Inflammatory macrophage treated with lipopolysaccharide for 4 hours (primary cell): ENCODE measurements at places on chromosomes 5 and 9.

DNA sequence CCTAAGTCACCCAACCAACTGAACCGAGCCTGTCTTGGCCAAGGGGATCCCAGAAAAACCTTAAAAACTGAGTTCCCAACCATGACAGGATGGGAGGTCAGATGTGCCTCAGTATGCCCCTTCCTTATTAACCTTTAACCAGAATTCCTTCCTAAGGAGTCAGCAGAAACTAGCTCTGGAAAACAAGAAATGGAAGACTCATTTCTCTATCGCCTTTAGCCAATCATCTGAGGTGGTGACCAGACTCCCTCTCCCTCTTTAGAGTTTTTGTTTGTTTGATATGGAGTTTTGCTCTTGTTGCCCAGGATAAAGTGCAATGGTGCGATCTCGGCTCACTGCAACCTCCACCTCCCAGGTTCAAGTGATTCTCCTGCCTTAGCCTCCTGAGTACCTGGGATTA is 37.5 kb downstream of the SLC28A3 start:
- no peak for DNase-seq

- peak; percentile 91 for DNase-seq
Measured at GRCh38 chr9:26955222-26955903, 849 bp upstream of the IFT74 start.

- peak; percentile 69 for DNase-seq
Measured at GRCh38 chr5:43592363-43592762, 10.6 kb upstream of the NNT start.

DNA sequence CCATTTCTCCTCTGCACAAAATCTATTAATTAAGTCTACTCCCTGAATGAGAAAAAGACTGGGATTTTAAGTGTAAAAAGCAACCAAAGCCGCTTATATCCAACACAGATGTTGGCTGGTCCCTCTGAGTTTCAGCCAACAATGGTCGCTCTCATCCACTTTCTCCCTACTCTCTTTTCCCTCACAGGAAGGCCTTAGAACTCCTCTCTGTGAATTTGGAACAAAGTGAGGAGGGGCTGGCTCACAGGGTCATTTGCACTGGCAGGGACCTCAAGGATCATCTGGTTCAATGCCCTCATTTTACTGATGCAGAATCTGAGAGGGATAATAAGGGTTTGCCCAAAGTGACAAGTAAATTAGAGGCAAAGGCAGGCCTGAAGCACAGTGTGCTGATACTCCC is 64.0 kb downstream of the DPYSL3 start:
- no peak for DNase-seq

GRCh38 chr5:67364381-67364970 is 167.9 kb upstream of the CD180 start:
- DNase-seq: no peak

- no peak for DNase-seq
Measured at GRCh38 chr5:141761-142160, 49.5 kb upstream of the LRRC14B start.

- DNase-seq: peak; percentile 23
Measured at GRCh38 chr5:141825791-141826560, 52.2 kb downstream of the PCDH1 start.

DNA sequence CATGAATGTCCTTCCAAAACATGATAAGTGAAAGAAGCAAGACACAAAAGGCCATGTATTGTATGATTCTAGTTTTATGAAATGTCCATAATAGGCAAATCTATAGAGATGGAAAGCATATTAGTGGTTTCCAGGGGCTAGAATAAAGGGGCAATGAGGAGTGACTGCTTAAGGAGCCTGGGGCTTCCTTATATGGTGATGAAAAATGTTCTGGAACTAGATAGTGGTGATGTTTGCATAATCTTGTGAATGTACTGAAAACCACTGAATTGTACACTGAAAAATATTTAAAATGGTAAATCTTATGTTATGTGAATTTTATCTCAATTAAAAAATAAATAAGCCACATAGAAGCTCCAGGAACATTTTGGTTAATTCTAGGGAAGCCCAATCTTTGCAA is 144.4 kb upstream of the ANKRD55 start:
- no peak for DNase-seq

DNA sequence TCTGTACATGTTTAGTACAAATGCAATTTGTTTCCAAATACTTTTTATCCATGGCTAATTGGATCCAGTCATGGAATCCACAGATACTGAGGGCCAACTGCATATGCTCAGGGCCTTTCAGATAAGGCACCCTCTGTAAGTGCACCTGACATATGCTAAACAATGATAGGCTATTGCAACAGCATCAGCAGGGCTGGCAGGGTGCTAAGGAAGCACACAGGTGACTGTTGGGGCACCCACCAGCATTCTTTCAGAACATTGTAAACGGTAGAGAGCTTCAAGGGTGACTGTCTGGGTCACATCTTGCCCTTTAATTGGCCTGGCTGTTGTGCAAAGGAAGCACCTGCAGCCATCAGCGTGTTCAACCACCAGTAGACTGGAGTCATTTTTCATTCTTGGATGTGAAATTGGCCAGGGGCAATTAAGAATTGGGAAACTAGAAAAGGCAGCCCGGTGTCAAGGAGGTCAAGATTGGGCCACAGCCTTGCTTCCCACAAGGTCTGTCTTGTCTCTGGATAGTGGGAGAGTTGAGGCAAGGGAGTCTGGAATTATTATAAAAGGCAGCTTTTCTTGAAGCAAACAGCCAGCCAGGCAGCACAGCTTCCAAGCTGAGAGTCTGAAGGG is 129.3 kb upstream of the RAI14 start:
- no peak for DNase-seq

DNA sequence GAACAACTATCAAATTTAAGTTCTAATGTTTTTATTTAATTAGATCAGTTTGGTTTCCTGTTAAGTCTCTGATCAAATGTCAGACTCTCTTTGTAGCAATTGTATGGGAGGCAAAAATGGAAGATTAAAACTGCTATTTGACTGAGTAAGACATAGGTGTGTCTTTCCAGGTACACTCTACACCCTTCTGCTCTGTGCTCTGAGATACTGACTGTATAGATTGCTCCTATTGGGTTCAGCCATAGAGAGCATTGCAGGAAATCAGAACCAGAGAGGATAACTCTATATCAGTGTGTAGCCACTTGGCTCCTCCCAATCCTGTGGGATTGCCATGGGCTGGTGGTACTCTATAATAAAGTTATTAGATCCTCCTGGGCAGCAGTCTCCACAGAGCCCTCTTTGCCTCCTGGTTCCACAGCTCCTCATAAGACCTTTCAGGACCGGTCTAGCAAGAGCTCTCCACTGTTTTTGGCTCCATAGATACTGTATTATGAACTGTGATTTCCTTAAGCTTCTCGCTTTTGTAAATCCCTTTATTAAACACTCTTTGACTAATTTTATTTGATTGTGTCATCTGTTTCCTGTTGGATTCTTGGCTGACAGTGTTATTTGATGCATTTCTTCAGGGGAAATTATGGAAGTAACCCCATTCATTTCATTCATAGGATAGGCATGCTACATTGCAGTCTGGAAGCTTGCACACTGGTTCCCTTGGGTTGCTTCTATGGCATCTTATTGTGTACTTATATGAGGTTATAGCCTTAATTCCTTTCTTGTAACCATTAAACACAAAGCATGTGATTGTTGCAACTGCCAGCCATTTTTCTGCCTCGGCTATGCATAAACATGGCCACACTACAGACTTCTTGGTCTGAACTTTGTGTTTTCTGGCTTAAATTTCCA is 115.6 kb downstream of the VCAN start:
- no peak for DNase-seq

DNA sequence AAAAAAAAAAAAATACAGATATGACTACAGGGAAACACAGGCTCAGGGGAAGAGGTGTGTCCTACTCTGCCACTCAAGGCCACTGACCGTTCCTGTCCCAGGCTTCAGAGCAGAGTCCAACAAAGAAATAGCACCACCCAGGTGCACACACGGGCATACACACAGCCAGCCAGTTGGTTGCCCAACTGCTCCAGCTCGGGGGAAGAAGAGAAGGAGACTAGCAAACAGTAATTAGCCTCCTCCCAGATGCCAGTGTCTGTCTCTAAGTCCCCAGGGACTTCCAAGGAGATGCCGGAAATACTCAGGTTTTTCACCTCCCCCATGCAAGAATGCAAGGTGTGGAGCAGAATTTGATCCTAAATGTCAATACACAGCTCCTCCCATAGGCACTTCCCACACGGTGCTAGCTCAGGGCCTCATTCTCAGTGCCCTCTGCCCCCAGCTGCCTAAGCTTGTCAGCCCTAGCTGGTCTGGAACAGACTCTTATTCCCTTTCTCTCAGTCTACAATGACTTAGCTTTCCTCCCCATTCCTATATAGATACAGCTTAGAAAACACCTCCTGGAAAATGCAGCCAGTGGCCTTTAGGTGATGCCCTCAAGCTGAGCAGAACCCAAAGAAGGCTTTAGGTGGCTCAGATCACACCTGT is 1.7 kb downstream of the MYORG start:
- DNase-seq: no peak

DNA sequence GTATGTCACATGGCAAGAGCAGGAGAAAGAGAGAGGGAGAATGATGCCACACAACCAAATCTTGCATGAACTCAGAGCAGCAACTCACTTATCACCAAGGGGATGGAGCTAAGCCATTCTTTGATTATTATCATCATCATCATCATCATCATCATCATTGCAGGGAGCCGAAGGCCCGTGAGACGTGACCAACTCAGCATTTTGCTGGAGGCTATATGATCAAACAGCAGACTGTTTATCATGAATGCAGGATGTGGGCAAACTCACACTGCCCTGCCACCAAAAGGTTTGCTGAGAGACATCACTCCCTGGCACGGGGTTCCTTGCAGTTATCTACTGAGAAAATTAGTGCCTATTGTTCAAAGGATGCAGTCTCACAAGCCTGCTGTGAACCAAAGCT is 8.6 kb upstream of the ZNF169 start:
- DNase-seq: no peak

- DNase-seq: no peak
Measured at GRCh38 chr5:156191547-156191946, 135.4 kb upstream of the SGCD start.

DNA sequence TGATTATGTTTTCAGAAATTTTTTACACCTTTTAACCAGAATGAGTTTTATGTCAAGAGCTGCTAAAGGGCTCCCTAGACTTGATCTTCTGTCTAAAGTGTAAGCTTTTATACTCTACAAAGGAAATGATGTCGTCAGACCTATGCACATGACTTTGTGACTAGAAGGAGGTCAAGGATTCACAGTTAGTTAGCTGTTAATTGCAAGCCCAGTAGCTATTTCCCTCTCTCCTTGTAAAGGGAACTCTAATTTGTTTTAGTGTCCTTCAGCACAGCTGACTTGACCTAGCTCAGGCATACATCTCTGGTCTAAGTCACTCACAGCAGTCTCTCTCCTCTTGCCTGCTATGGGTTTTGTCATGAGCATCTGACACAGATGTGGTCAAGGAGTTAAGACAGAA is 173.5 kb upstream of the NREP start:
- DNase-seq: peak; percentile 74

GRCh38 chr5:88555674-88556073 is 287.0 kb upstream of the TMEM161B start:
- DNase-seq: no peak

- no peak for DNase-seq
Measured at GRCh38 chr9:96382839-96383164, 709 bp downstream of the SLC35D2 start.

- no peak for DNase-seq
Measured at GRCh38 chr5:19564036-19564435, 424.0 kb downstream of the CDH18 start.

- no peak for DNase-seq
Measured at GRCh38 chr5:179308563-179309382, 36.5 kb downstream of the ADAMTS2 start.

DNA sequence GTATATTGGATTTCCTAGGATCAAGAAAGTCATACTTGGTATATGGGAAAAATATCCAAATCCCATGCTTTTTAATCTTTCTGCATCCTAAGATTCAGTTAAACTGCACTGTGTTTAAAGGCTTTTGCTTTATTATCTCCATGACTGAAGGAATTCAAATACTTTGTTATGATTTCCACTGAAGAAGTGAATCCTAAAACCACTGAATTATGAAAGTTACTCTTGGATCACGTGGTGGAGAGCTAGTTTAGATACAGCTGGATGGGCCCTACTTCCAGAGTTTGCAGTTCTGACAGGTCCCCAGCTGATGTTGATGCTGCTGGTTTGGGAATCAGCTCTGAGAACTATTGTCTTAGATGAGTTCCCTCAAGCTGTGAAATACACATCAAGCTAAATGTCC is 5.0 kb downstream of the DAB2 start:
- DNase-seq: peak; percentile 45

GRCh38 chr9:15711931-15712330 is 159.1 kb downstream of the CCDC171 start:
- no peak for DNase-seq

DNA sequence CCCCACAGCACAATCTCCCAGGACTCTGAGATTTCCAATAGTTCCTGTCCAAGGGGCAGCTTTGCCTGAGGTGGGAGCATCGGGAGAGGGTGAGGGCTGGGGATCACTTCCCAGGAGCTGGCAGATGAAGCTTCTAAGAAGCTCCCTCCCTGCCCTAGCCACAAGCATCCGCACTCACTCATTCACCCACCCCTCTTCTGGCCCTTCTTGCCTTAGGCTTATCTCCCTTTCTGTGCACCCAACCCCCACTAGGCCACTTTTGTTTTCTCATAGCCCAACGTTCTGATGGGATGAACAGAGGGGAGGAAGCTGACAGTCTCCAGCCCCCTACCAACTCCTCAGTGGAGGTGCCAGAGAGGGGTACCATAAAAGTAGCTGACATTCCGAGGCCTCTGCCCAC is 3.7 kb upstream of the PCDH1 start:
- no peak for DNase-seq

DNA sequence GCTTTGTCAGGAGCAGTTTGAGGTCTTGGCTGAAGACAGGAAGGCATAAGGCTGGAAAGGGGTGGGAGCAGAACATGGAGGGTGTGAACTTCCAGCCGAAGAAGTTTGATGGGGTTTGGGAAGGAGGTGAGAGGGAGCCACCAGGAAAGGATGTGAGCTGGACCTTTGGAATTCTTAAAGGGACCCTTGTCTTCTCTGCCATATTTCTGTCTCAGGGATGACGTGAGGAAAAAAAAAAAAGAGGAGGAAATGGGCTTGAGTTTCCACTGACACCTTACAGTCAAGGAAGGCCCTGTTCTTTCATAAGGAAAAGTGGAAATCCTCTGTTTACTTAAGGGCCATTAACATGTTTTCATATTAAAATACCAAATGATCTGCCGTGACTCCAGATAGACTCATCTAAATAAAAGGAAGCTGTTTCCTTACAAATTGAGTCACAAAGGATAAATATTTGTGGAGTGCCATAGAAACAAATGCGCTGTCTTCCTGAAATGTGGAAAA is 132.1 kb downstream of the PALM2AKAP2 start:
- no peak for DNase-seq
